ENCODE measurements at places on chromosomes 11 and 22.

DNA sequence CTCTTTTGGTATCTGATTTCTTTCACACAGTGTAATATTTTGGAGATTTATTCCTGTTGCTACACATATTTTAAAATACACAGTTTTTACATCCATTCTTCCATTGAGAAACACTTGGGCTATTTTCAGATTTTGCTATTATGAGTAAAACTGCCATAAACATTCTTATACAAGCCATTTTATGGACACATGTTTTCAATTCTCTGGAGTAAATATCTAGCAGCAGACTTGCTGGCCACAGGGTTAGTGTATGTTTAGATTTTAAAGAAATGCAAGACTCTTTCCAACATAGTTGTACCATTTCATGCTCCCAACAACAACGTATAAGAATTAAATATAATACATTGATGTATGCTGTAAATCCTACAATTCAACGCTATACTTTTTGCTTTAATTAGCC, 360.8 kb upstream of the PITPNB start:
- peak; percentile 43 for DNase-seq

DNA sequence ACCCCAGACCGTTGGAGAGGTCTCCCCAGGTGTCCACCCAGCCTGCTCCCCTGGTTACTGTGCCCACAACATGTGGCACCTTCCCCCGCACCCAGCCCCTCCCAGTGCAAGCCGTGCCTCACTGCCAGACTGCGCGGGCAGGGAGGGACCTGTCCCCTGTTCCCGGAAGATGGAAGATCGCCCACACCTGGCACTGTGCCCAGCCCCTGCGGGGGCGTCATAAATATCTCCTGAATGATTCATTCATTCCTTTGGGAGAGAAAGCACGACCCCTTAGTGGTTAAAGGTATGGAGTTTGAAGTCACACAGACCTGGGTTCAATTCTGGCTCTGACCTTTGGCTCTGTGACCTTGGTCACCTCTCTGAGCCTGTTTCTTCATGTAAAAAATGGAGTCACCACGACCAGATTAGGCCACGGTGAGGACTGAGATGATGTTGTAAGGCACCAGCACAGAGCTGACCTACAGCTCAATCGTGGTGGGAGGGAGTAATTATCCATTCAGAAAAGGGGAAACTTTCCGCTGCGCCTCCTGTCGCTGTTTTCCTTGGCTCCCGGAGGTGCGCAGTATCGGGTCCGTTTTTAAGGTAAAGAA, 497 bp upstream of the SYT12 start:
- peak; percentile 65 for DNase-seq

DNA sequence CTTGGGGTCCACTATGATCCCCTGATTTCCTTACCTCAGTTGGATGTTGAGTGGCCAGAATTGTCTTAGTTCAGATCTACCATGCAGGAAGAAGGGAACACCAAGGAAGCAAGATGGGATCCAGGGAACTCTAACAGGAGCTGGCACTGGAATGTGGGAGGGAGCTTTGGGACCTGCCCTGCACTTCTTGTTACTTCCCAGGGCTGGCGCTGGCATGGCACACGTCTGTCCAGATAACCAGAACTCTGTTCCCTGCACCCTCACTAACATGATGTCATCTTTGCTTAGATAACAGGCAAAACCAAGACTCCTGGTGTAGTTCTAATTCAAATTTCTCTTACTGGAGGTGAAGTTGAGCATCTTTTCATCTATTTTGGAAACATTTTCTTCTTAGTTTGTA, 550.0 kb downstream of the MN1 start:
- no peak for DNase-seq

- DNase-seq: peak; percentile 74
Observed at GRCh38 chr22:40383905-40384304, 13.5 kb downstream of the SGSM3 start.

DNA sequence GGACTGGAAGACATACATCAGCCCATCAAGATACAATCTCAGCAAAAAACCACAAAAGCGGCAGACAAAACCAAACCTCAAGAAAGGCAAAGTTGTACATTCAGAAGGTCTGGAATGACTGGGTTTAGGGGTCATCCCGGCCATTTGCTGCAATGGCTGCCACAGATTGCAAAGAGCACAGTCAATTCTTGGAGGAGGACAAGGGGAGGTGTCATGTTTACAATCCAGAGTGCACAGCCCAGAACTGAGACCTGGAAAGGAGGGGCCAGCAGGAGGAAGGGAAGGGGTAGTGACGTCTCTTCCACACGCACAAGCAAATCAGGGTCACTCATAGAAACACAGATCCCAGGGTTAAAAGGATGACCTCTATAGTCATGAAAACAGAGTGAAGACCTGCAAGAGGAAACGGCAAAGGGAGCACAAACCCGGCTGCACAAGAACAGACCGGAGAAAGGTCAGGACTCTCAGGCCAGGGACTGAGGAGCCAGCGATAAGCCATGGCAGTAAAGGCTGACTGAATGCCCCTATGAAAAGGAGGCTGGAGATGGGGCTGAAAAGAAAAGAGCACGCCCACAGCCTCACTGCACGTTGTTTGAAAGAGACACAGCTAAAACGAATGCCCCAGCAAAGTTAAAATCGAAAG, 18.2 kb upstream of the MUC5AC start:
- no peak for DNase-seq

DNA sequence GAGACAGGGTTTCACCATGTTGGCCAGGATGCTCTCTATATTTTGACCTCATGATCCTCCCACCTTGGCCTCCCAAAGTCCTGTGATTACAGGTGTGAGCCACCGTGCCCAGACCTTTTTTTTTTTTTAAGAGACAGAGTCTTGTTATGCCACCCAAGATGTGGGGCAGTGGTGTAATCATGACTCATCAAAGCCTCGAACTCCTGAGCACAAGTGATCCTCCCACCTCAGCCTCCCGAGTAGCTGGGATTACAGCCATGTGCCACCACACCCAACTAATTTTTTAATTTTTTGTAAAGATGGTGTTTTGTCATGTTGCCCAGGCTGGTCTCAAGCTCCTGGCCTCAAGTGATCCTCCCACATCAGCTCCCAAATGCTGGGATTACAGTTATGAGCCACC, 37.9 kb downstream of the IZUMO1R start:
- no peak for DNase-seq

DNA sequence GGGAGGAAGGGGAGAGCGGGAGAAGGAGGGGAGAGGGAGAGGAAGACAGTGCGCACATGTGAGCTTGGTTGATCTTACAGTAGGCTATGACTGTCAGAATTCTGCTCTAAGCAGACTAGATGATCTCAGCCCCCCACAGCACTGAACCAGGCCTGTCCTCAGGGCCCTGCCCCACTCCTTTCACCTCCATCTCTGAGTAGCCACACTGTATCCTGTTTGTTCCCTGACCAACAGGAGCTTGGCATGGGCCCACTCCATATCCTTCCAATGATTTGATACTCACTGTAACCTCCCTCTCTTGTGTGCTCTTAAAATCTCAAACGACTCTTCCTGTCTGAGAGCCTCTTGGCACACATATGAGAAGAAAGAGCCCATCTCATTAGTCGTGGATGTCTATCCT, 86.1 kb upstream of the PARVA start:
- DNase-seq: no peak

- peak; percentile 75 for DNase-seq
Observed at GRCh38 chr11:72326151-72326848, 82.3 kb upstream of the PHOX2A start.

- DNase-seq: no peak
Observed at GRCh38 chr11:14906578-14906977, 14.5 kb upstream of the CYP2R1 start.

DNA sequence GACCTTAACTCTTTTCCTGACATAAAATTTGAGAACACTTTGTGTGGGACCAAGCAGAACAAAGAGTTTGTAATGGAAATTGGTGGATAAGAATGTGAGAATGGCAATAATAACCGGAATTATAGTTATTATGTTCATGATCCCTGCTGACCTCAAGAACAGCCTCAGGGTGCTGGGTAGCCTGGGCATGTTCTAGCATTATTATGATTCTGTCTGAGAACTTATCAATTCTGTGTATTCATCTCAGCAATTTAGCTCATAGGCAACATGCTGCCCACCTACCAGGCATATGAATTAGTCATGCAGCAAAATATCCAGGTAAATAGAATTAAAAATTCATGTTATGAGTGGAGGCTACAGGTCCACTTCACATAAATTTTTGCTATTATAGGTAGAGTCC, 61.9 kb downstream of the CTSC start:
- DNase-seq: no peak

DNA sequence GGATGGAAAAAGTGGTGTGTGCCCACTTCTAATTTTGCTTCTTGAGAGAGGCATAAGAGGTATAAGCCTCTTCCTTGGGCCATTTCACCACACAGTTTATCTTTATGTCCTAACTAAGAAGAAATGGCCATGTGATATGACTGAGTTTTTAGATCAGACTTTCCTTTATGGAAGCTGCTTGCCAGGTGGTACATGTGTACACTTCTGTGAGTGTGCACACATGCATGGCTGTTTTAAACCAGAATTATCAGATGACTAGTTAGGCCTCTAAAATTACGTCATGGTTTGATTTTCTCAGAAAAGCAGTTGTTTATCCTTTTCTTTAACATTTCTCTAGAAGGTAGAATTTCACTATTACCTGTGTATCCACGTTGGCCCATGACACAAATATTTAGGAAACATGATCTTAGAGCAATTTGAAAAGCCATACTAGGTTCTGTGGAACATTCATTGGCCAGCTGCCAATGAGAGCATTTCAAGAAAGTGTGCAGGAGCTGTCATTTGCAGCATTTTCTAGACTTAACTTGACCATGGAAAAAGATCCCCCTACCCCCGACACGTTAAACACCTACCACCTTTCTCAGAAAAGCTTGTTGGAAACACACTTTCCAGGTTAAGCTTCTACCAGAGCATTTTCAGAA, 109.2 kb upstream of the GAL start:
- DNase-seq: no peak

- DNase-seq: no peak
Observed at GRCh38 chr11:123798513-123799252, 7.5 kb downstream of the OR6M1 start.

- no peak for DNase-seq
Observed at GRCh38 chr11:118649941-118650340, 29.5 kb downstream of the TREH start.

- no peak for DNase-seq
Observed at GRCh38 chr11:44970293-44970692, 19.6 kb upstream of the TP53I11 start.

DNA sequence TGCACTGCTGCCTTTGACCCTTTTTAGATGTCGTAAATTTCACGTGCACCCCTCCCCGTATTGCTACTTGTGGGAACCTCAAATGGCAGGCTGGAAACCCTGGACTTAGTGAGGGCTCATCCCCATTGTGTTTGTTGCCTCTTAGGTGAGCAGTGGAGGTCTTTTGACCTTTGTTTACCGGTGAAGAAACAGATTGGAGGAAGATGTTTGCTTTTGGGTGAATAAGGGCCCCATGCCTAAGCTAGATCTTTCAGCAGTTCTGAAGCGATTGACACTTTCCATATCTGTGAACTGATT, 782 bp downstream of the SMARCB1 start:
- no peak for DNase-seq

GRCh38 chr11:116454020-116454645, 318.7 kb downstream of the BUD13 start:
- peak; percentile 42 for DNase-seq

DNA sequence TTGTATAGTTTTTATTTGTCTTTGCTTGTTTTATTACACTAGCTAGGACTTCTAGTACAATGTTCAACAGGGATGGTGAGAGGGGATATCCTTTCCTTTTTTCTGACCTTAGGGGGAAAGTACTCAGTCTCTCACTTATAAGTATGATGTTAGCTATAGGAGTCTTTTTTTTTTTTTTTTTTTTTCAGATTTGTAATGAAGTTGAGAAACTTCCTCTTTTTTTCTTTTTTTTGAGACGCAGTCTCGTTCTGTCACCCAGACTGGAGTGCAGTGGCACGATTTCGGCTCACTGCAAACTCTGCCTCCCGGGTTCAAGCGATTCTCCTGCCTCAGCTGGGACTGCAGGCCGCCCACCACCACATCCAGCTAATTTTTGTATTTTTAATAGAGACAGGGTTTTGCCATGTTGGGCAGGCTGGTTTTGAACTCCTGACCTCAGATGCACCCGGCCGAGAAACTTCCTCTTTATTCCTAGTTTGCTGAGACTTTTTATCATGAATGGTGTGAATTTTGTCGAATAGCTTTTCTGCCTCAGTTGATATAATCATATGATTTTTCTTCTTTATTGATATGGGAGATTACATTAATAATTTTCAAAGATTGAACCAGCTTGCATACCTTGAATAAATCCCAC, 10.9 kb downstream of the TRIM22 start:
- no peak for DNase-seq

DNA sequence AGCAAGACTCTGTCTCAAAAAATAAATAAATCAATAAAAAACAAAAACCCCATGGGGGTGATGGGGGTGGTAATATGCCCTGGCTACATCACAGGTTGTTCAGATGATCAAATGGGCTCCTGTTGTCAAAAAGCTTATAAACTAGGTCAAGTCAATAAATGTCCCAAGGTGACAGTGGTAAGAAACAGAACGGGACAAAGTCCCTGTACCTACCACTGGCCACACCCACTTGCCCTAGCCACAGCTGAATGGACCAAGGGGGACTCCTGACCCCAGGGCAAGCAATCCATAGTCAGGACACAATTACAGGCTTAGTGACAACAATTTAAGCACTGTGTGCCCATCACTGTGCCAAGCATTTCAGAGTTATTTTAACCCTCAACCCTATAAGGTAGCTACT, 6.0 kb downstream of the NAGA start:
- no peak for DNase-seq

DNA sequence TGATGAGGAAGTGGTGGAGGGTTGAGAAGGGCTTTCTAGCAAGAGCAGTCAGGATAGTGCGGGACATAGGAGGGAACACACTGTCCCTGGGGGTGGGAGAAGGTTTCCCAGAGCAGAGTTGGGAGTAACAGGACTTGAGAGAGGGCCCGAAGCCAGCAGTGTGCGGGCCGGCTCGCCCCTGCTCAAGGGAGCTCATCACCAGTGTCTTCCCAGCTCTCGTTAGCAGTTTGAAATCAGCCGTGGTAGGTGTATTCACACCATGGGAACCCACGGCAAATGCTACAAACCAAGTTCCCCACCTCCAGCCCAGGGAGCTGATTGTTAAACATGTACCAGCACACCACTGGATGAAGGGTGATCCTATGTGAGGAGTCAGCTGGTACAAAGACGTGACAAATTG, 66.2 kb upstream of the EIF3D start:
- DNase-seq: no peak

- no peak for DNase-seq
Observed at GRCh38 chr22:49693416-49693815, 134.3 kb downstream of the BRD1 start.

DNA sequence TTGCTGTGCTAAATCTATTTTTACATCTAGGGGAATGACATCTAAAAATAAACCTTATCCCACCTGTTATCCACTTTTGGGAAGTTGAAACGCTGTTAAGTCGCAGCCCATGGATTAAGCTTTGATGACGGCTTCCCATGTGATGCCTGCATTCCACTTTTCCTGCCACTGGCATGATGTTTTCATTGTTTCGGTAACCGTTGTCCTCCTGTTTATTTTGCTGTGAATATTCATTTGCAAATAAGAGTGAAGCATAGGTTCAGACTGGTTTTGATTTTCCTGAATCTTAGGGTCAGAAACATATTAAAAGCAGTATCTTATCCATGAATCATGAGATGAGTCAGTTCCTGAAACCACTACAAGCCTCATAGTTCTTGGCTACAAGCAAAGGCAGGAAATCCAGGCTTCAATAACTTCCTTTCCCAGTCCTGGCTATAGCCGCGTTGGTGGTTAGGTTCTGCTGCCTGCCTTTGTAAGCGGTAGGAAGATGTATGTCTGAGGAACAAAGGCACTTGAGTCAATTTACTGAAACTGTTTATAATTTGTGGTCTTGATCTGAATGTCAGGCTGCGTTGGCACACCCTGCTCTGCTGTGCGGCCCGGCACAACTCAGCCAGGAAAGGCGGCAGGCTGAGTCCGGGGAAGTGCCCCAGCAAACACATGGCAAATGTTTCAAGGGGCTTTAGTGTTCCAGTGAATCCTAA, 19.4 kb downstream of the TEAD1 start:
- DNase-seq: peak; percentile 99

Data from fibroblast of skin of right biceps (primary cell).